ENCODE measurements at places on chromosomes 4 and X.

GRCh38 chrX:43644124-43644701 lies 11.9 kb upstream of the MAOA start:
- DNase-seq, result peak; percentile 1

DNA sequence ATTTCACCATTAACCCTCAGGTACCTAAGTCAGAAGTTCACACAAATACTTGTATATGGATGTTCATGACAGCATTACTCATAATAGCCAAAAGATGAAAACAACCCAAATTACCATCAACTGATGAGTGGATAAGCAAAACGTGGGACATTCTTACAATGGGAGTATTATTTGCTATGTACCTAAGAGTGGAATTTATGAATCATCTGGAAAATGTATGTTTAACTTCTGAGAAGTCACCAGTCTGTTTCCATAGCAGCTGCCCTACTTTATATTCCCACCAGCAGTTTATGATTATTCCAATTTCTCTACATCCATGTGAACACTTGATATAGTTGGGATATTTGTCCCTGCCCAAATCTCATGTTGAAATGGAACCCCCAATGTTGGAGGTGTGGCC lies 1478.9 kb downstream of the PCDH19 start:
- no peak for DNase-seq

- DNase-seq, result no peak
Measured at GRCh38 chrX:139832718-139833309, 100.0 kb downstream of the ATP11C start.

- DNase-seq, result no peak
Measured at GRCh38 chrX:14083783-14084182, 54.1 kb upstream of the GEMIN8 start.

DNA sequence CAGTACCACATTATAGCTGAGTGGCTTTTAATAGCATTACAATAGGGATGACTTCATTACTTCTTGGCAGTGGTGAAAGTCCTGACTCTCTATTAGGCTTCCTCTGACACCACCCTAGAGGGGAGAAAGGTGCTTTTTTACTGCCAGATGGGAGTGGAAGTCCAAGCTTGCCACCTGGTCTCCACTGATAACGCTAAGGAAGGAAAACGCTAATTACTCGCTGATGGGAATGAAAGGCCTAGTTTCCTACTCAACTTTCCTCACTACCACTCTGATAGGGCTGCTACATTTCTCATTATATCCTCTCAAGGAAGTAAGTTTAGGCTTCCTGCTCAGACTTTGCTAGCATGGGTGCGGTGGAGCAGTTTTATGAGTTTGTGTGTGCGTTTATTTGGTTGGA lies 62.3 kb upstream of the PAGE3 start:
- no peak for DNase-seq

DNA sequence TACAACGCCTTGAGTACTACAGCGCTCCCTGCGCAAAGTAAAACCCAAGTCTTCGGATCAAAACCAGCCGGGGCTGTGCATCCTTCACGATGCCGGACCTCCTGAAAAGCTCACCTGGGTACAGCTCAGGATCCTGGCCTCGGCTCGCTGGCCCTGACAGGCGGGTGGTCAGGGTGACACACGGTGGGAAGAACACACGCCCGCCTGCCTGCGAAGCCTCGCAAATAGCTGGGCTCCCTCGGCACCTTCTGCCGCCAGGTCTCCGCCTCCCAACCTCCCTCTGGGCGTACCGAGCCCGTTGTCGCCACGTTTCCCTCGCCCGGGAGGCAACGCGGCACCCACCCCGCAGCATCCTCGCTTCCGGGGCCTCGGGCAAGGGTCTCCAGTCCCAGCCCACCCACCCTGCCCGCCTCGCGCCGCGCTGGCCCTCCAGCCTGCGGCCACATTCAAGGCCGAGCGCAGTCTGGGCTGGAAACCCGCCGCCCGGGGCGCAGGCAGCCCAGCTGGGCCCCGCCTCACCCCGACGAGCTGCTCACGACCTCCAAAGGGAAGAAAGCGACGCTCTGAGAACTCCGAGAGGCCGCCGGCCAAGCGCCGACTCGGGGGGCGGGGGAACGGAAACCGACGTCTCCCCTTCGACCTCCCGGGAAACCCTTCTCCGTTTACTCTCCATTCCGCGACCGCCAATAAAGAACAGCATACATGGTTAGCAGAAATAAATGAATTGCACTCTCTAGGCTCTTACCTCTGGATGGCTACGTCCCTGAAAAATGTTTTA lies 511 bp downstream of the PPM1K start:
- DNase-seq, result peak; percentile 56

- no peak for DNase-seq
Measured at GRCh38 chrX:1106478-1107210, 105.8 kb downstream of the CRLF2 start.

GRCh38 chrX:23235051-23235450 lies 99.6 kb upstream of the PTCHD1 start:
- DNase-seq, result no peak

DNA sequence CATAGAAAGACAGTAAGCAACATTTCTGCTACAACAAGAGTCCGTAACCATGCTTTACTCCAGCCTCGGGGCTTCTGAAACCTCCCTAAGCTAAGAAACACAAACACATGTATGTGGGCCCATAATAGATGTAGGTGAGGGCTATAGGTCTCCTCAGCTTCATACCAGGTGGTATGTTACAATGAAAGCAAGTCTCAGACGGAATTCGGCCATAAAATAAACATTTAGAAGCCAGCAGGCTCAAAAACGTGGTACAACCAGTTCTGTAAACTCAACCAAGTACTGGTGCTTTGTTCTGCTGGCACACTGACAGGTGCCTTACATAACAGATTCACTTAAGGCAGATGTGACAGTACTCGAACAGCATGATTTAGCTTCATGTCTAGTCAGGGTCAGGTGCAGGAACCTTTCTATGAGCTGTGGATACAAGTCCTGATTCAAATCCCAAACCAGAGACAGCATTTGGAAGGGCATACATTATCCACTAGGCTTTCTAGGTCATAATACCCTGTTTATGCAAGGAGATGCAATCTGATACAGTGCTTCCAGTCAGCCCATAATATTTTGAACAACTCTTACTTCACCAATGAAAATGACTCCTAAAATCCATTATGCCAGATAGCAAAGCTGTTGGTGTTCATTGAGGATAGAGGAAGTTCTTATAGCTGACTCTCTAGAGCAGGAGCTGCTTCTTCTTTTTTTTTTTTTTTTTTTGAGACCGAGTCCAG lies 113.8 kb upstream of the ENPP6 start:
- no peak for DNase-seq

GRCh38 chr4:119984996-119985395 lies 81.7 kb downstream of the MAD2L1 start:
- DNase-seq, result no peak

DNA sequence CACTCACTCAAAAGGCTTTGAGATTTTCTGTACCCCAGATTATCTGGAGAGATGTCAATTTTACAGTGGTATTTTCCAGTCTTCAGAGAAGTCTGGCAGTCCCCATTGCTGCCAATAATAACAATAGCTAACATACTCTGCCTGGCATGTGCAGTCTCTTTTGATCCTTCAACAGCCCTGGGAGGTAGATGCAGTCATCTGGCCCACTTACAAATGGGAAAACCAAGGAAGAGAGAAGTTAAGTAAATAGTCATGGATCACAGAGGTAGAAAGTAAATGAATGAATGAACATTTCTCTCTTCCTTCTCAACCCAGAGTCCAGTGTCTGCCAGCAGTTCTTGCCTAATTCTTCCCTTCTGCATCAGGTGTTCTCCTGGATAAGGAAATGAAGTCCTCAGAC lies 113.0 kb upstream of the EDNRA start:
- no peak for DNase-seq

- DNase-seq, result no peak
Measured at GRCh38 chrX:22109442-22109841, 77.3 kb downstream of the PHEX start.

- DNase-seq, result no peak
Measured at GRCh38 chr4:154184238-154184637, 307.4 kb downstream of the DCHS2 start.

GRCh38 chrX:133646719-133647116 lies 231.4 kb upstream of the GPC4 start:
- no peak for DNase-seq

DNA sequence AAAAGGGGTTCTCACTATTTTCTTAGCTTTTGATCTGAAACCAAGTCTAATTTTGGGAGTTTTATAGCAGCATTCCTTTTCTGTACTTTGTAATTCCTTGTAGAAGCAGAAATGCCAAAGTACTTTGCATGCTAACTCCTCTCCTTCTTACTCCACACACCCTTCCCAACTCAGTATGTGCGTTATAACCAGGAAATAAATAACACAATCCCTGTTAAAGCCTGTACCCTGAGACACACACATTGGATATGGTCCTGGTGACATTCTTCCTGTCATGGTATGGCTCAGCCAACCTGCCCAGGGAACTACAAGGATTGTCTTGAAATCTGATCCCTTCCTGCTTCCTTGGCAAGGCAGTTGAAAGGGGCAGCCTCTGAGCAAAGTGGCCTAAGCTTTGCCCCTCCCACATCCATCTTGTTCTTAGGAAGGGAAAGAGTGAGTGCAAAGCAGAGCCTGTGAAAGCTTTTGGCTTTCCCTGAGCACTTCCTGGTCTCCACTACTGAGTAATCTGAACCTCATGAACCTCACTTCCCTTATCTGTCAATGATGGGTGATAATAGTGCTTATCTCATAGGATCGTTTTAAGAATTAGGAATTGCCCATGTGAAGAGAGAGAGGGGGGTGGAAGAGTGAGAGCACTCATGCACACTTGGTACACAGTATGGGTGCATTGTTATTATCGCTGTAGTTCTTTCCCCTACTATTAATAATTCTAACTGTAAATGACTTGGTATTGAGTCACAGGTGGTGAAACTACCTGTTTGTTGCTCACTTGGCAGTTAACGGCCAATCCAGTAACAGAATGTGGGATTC lies 109.3 kb downstream of the AFF2 start:
- DNase-seq, result peak; percentile 5

- no peak for DNase-seq
Measured at GRCh38 chr4:181140037-181140603, 1103.1 kb upstream of the TENM3 start.

- no peak for DNase-seq
Measured at GRCh38 chr4:85728464-85728863, 253.5 kb downstream of the ARHGAP24 start.

DNA sequence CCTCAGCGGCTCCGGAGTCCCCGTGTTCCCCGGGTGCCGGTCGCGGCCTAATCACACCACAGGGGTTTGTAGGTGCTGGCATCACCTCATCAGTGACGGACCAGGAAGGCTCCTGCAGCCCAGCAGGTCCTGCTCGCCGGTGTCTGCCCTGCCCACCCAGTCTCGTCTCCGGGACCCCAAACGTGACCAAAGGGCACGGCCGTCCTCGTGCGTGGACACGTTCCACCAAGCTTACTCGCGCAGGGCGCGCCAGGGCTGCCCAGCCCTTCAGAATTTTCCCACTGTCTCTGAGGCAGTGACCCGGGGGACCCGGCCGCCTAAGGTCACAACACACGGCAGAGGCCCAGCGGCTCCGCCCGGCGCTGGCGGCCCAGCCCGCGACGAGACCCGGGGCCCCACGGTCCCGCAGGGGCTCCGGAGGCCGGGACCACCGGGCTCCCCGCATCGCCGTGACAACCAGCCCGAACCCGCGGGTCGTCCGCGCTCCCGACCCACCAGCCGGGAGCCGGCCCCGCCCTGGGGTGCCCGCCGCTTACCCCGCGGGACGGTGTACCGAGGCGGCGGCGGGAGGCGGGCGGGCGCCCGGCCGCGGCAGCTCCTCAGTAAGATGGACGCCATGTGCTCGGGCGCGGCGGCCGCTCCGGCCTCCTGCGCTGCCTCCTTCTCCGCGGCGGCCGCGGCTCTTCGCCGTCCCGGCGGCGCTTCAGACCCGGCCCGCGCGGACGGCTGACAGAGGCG lies 454 bp downstream of the LETM1 start:
- no peak for DNase-seq

GRCh38 chr4:107721436-107722100 lies 1.5 kb upstream of the PAPSS1 start:
- DNase-seq, result no peak

DNA sequence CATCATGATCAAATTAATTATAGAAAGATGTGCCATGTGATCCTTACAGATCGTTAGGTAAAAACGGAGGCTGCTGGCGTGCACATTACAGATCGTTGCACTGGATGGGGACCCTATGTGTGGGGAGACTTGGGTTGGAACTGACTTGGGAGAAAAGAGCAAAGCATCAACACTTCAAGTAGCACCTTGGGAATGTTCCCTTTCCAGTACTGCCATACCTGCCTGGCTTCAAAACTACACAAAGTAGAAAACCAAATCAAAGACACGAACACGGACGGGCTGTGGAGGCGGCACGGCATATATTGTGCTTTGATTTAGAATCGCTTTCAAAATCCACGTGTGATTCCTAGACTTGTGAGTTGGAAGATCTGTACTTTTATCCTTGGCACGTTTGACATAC lies 898 bp downstream of the CMC4 start:
- no peak for DNase-seq

- peak; percentile 41 for DNase-seq
Measured at GRCh38 chr4:7328913-7329638, 105.7 kb downstream of the PSAPL1 start.

DNA sequence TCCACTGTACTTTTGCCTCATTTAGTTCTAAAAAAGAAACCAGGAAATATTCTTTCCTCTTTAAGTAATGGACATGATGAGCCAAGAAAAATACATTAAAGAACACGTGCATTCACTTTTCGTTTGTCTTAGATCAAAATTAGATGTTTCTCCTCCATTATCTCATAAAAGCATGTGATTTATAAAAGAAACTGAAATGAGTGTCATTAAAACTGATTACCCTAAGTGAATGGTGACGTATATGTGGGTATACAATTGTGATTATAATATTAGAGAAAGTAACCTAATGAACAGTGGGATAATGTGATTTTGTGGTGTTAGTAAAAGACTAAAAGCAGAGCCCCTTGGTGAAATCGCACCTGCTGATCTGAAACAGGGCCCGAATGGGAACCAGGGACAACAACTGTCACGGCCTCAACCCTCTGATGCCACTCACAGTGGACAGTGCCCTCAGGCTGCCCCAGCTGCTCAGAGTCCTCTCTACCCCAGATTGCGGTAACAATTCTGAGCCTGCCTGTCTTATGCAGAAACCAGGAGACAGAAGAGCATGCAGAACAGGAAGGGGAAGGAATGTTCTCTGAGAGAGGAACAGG lies 25.7 kb upstream of the HS6ST2 start:
- no peak for DNase-seq

DNA sequence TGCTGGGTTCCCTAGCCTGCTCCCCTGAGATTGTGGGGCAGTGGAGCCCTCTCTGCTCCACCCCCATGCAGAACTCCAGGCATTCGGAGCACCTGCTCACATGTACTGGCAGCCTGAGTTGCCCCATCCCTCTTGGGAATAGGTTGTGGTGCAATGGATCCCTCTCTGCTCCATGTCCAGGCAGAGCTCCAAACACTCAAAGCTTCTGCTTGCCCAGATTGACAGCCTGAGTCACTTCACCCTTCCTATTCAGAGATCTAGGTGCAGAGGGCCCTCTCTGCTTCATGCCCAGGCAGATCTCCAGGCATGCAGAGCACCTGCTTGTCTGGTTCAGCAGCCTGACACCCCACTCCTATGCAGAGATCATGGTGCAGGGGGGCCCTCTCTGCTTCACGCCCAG lies 18.6 kb upstream of the TEX13B start:
- no peak for DNase-seq

All from T1000 (cell line).